Activated CD4-positive, alpha-beta T cell treated with anti-CD3 and anti-CD28 coated beads for 36 hours (primary cell): ENCODE measurements at places on chromosomes 7 and 10. TPM values are rescaled to one million over a fixed set of nuclear protein-coding genes. Genes with fewer than 3 reads are reported as not detected.

- DNase-seq, result no peak
Observed at GRCh38 chr7:138879356-138879755, 81.4 kb upstream of the ATP6V0A4 start.

- peak; percentile 76 for DNase-seq
Observed at GRCh38 chr10:8133146-8133545, 78.7 kb downstream of the GATA3 start.

DNA sequence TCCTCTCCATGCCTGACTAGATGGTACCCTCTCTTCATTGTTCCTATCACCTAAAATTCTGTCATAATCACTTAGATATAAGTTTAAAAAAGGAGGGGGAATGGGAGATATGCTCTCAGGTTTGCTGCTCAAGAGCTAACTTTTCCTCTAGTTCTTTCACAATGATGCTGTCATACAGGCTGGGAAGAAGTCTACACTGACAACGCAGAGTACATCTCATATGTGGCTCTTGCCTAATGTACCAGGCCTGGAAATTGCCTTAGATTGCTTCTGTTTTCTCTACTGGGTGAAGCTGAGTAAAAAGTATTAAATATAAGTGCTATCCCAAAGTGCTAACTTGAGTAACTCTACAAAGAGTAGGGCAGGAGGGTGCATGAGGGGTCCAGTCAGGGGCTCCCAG is 43.8 kb upstream of the BET1 start:
- DNase-seq, result no peak

DNA sequence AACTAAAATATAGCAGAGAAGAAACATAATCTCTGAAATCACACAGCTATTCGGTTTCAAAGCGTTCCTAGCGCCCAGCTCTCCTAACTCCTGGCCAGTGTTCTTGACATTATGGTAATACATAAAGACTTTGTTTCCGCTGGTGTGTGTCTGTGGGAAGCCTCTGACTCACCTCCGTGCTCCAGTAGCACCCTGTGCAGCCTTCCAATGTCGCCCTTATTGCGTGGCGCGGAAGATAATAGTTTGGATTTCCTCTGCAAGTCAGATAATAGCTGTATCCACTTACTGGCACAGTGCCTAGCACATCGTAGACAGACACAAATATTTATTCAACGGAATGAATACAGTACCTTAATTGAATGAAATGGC is 570 bp downstream of the BMS1 start:
- DNase-seq, result peak; percentile 47

The UNCX gene
- not detected for total RNA-seq

DNA sequence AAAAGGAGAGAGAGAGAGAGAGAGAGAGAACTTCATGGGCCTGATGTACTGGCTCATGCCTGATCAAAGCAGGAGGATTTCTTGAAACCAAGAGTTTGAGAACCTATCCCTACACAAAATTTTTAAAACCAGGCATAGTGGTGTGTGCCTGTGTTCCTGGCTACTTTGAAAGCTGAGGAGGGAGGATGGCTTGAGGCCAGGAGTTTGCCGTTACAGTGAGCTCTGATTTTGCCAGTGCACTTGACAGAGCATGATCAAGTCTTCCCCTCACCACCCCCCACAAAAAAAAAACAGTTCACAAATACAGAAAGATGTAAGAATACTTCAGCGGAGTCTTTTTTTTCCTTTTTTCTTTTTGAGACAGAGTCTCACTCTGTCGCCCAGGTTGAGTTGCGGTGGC is 52.1 kb upstream of the CCAR1 start:
- DNase-seq, result no peak

GRCh38 chr10:77492368-77492994 is 145.1 kb downstream of the KCNMA1 start:
- DNase-seq, result no peak

DNA sequence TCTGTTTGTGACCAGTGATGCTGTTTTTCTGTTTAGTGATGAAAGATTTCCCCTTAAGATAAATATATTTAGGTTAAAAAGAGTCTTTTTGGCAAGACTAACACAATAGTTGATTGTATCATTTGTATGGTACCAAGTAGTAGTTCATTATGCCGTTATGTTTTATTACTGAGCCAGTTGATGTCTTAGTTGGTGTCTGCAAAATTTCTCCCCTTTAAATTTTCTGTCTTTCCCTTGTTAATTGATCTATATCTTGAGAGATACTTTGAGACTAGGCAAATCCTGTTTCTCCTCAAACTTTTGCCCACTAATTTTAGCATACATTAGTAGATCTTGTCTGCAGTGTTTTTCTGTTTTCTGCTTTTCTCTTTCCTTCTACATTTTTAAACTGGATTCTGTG is 21.7 kb downstream of the UBE3C start:
- DNase-seq, result no peak

DNA sequence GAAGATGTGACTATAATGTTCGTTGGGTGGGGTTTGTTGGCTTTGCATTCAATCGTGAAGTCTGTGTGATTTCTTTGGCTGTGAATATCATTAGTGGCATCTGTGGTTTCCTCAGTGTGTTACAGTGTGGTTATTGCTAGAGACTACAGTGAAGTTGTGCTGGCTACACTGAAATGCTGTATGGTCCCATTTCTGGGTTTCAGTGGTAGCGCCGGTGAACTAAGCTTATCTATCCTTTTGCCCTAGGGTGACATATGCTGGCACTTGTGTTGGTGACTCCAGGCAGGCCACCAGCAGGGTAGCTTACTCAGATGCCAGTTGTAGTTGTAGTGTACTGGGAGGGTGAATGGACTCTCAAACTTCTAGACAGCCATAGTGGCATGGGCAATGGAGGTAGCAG is 259.5 kb downstream of the ANKRD30A start:
- DNase-seq, result no peak

- DNase-seq, result no peak
Observed at GRCh38 chr10:44966816-44967509, 7.4 kb downstream of the RASSF4 start.

The PLA2G12B gene
- not detected for total RNA-seq

- DNase-seq, result peak; percentile 34
Observed at GRCh38 chr10:110168601-110169481, 38.6 kb upstream of the MXI1 start.

DNA sequence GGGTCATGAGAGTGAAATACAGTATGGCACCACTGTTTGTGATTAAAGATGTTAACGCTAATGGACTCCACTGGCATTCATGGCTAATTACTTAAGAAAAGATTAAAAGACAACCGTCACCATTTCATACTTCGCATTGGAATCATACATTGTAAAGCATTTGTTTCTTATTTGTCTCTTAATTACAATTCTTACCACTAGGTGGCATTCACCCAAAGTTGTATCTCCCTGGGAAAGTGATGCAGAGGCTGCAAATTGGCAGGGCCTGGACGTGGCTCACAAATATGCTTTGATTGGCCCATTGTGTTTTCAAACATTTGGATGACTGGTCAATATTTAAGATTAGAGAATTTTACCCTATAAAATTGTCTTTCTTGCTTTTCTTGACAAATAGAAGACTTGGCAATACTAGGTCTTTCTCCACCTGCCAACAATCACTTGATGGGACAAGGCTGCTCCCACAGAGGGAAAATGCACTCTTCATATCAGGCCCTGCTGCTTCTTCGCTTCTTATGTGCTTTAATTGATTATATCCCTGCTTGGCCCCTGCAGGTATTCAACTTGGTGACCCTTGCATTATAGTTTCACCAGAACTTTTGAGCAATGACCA is 72.1 kb upstream of the STARD3NL start:
- DNase-seq, result peak; percentile 25

- no peak for DNase-seq
Observed at GRCh38 chr10:4981722-4982471, 18.7 kb downstream of the AKR1C1 start.

The ZSCAN25 gene
- total RNA-seq, result 20.5 TPM
